ENCODE measurements at places on chromosomes 16 and 17.

DNA sequence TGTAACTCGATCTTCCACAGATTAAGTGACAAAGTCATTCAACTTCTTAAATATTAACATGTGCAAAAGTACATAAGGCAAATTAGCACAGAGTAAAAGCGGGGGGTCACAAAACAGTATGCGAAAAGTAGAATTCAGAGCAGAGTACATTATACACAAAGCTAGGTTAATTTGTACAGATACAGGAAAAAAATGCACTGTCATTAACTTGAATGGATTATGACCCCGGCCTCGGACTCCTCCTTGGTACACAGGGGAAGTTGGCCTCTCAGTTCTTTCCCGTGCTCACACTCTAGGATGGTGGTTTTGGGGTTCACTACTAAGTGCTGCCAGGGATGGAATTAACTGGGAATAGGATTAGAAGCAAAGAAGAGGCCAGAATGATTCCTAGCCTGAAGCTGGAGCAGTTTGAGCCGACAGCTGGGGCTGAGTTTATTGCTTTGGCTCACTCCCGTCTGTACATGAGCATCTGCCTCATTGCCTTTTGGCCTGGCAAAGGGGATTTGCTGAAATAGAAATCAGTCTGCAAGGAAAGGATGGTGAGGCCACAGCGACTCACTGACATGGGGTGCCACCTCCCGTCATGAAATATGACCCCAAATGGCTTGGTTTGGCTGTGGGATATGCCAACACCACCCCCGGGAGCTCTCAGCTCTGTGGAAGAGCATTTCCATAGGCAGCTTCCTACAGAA is 23.6 kb downstream of the NTN1 start:
- no peak for DNase-seq

- no peak for DNase-seq
These were observed 38.7 kb upstream of the AQP8 start for GRCh38 chr16:25177831-25178688.

- DNase-seq, result no peak
These were observed 577 bp downstream of the ZNF646 start for GRCh38 chr16:31074814-31075183.

DNA sequence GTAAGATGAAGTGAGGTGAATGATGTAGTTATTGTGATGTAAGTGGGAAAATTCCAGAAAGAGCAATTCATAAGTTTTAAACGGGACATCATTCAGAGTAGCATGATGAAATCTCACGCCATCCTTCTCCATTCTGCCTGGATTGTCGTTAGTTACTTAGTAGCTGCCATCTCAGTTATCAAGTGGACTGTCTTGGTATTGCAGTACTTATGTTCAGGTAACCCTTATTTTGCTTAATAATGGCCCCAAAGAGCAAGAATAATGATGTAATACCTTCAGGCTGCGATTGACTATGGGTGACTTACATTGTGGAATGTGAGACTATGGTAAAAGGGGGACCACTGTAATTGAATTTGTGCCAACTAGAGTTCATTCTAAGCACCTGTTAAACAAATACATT is 234.1 kb upstream of the TOM1L1 start:
- DNase-seq, result no peak

- DNase-seq, result no peak
These were observed 13.7 kb downstream of the MXRA7 start for GRCh38 chr17:76696763-76697701.

- no peak for DNase-seq
These were observed 12.2 kb upstream of the PRKCA start for GRCh38 chr17:66290101-66290722.

- no peak for DNase-seq
These were observed 41.5 kb downstream of the CUEDC1 start for GRCh38 chr17:57913575-57914272.

GRCh38 chr17:752620-753219 is 656 bp upstream of the GEMIN4 start:
- no peak for DNase-seq

DNA sequence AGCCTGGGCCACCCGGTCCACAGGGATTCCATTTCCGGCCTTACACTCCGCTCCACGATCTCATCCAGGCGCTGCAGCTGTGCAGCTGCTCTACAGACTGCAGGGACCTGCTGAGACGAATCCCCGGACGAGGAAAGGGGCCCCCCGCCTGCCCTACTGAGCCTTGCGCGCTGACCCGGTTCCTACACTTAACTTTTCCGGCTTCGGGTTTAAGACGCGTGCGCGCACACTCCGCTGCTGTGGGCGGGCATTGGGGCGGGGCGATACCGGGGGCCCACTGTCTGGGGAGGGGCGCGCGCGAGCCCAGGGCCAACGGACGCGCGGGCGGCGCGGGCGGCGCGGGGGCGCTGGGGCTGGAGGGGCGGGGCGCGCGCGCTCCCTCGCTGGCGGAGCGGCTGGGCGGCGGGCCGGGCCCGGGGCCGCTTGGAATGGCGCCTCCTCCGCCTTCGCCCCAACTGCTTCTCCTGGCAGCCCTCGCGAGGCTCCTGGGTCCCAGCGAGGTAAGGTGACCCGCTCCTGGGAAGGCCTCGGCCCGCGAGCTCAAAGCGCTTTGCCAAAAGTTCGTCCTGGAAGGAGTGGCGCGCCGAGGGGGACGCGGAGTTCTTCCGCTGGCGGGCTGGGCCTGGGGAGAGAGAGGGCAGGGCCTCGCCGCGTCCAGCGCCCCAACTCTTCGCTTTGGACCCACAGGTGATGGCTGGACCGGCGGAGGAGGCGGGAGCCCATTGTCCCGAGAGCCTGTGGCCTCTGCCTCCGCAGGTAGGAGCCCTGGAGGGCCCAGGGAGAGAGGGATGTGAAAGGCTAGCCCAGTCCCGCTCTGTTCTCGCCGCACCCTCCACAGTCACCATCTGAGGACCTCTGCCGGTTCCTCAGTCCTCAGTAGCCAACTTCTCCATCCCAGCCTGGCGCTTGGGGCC is at the start of gene TP53I13:
TP53I13 (plus strand) TSS at position 371 of the 914 bp plus-strand sequence; CDS start at position 429, 58 bp downstream.
- peak; percentile 90 for DNase-seq

DNA sequence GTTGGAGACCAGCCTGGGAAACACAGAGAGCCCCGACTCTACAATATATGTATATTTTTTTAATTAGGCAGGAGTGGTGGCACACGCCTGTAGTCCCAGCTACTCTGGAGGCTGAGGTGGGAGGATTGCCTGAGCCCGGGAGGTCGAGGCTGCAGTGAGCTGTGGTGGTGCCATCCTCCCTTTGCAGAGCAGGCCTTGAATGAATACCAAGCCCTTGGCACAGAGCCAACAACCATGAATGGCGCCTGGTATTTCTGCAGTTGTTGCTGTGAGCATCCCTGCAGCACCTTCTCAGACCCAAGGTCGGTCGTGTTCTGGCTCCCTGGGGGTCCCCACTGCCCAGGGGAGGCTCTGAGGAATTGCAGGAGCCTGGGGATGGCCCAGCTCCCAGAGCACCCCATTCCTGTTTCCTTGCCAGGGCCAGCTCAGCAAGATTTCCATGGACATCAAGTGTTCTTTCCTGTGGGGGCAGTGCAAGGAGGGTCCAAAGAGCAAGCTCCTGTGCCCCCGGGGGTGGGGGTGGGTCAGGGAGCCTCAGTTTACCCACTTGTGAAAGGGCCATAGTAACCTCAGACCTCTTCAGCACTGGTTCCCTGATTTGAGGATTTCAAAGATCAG is 25.6 kb upstream of the RMI2 start:
- no peak for DNase-seq

- no peak for DNase-seq
These were observed 5.1 kb downstream of the BAHCC1 start for GRCh38 chr17:81400154-81400977.

Data from stimulated activated CD4-positive, alpha-beta T cell treated with anti-CD3 and anti-CD28 coated beads, TNF-alpha, amount 100 ng/mL, for 4 hours (primary cell).